ENCODE measurements at places on chromosomes 1 and 21.
A peak's percentile ranks its signal among the peaks of the same experiment; 100 is the strongest.

DNA sequence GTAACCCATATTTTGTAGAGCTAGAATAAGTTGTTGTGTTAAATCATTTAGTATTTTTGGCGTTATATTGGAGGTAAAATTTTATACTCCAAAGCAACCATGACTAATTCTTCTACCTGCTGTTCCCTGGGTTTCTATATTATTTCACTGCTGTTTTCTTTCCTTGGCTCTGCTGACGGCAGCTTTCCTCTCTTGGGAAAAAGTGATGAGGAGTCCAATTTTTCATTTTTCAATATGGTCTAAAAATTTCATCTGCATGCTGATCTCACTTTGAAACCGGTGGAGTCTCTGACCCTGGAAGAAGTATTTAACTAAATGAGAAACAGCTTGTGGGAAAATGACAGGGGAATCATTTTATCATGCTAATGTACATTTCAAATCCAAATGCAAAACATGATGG is 110.2 kb downstream of the IFI44 start:
- DNase-seq: no peak

GRCh38 chr1:168842916-168843315 is 113.9 kb upstream of the DPT start:
- DNase-seq: no peak

- no peak for DNase-seq
These were observed 75.1 kb upstream of the RBM34 start for GRCh38 chr1:235236128-235236527.

DNA sequence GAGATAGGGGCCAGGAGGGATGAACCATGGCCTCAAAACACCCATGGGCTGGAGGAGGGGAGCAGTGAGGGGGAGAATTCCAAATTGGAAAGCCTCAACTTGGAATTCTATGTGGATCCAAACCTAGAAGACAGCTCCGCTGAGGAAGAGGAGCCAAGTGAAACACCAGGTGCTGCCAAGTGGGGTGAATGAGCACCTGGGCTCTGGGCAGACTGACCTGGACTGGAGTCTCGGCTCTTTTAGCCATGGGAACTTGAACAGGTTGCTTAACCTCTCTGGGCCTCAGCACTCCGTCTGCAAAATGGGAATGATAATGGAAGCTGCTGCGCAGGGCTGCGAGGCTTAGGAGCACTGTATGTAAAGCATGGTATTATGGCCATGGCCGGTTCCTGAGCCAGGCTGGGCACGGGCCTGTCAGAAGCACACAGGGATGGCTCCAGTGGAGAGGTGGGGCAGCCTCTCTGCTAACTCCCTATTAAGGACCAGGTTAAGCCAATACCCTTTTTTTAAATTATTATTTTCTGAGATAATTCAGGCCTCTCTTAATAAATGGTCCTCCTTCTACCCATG is 81.5 kb downstream of the SYT2 start:
- no peak for DNase-seq

- DNase-seq: no peak
These were observed 553.6 kb downstream of the NUF2 start for GRCh38 chr1:163875200-163875926.

GRCh38 chr1:150562446-150563339 is 13.5 kb downstream of the ADAMTSL4 start:
- peak; percentile 69 for DNase-seq

All from stimulated activated CD8-positive, alpha-beta memory T cell treated with anti-CD3 and anti-CD28 coated beads, Interleukin-2, amount 100 ng/mL, for 48 hours (primary cell).